ENCODE measurements at places on chromosomes 13 and 19.

- DNase-seq = no peak
Observed at GRCh38 chr13:101698400-101698799, 245.9 kb downstream of the ITGBL1 start.

DNA sequence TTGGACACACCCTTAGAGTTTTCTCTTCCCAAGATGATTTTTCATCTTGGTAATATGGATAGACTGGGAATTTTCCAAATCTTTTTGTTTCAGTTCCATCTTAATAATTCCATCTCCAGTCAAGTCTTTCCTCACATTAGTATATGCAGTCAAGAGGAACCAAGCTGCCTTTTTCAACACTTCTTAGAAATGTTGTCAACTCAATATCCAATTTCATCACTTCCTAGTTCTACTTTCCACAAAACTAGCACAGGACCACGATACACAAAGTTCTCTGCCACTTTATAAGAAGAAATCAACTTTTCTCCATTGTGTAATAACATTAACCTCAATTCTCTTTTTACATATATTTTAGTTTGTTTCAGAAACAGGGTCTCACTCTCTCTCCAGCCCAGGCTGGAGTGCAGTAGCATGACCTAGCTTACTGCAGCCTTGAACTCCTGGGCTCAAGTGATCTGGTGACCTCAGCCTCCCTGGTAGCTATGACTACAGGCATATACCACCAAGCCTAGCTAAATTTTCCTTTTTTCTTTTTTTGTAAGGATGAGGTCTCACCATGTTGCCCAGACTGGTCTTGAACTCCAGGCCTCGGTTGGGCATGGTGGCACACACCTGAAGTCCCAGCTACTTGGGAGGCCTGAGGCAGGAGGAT, 15.5 kb downstream of the ZNF443 start:
- no peak for DNase-seq

DNA sequence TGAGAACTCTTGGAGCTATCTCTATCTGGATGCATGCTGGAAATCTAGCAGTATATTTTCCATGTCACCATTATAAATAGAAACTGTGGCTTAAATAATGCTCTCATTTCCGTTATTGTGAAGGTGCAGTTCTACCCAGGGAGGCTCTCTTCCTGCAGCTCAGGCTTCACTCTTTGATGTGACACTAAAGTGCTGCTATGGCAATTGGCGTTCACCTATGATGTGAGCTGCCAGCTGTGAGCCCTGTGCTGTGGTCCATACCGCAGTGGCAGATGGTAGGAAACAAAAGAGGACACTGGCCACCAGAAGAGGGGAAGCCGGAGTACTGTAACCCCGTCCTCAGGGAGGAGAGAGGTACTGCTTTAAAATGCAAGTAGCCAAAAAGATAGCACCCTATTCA, 40.6 kb upstream of the ZNF681 start:
- DNase-seq = peak; percentile 53

DNA sequence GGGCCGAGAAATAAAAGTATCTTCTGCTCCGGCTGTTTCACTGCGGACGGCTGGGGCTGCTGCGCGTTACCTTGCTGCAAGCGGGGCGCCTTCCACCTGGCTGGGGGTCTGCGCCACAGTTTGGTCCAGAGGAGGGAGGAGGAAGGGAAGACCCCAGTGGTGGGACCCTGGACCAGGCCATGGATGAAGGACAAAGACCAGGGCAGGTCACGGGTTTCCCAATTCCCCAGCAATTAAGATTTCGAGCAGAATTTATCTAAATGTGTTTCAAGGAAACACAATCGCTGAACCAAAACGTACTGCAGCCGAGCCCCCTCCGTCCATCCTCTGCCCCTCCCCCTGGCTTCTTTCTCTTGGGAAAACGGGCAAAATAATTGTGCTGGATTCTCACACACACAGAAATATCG, 2.9 kb downstream of the SOX1 start:
- DNase-seq = no peak

GRCh38 chr19:45976178-45976577, 2.5 kb upstream of the NOVA2 start:
- no peak for DNase-seq

- DNase-seq = peak; percentile 77
Observed at GRCh38 chr13:50991579-50992521, 82.3 kb downstream of the RNASEH2B start.

DNA sequence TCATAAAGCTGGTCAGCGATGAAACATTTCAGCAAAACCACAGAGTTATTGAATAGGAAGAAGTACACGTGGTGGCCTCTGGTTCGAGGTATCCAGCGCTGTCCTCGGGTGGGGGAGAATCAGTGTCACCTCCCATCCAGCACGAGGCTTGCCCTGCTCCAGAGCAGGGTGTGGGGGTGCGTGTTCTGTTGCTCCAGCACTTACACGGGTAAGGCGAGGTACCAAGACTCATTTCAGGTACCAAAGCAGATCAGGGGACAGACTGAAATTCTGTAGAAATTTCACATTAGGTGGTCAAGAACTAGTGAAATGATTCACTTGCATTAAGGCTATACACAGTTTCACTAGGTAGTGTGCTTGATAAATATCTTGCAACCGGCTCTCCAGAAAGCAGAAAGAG, 164.2 kb upstream of the SOX1 start:
- peak; percentile 27 for DNase-seq

GRCh38 chr19:42132851-42133528, 744 bp upstream of the POU2F2 start:
- peak; percentile 82 for DNase-seq

- no peak for DNase-seq
Observed at GRCh38 chr13:111119966-111120365, 4.9 kb downstream of the ARHGEF7 start.

- no peak for DNase-seq
Observed at GRCh38 chr13:39875111-39875987, 219.9 kb downstream of the COG6 start.

DNA sequence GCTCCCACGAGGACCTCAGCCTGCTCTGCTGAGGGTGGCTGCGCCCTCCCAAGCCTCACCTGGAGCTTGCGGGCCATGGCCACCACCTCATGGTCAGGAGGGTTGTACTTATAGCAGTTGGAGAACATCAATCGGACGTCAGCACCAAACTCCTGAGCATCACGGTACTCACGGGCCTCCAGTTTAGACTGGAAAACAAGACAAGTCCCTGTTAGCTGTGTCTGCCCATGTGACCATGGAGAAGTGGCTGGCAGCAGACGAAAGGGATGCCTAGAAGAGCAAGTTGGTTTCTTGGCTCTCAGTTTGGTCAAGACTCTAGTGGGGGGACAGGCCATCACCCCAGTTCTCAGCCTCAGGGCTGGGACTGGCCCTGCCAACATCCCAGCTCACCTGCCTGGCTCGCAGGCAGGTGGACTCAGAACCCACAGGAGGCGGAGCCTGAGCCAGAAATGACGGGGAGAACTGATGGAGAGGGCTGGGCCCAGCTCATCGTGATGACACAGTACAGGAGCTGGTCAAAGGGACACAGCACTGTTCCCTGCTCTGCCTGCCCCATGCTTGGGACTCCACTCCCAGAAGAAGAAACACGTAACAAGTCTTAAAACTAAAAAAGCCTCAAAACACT, 31.2 kb upstream of the EPHX3 start:
- no peak for DNase-seq

DNA sequence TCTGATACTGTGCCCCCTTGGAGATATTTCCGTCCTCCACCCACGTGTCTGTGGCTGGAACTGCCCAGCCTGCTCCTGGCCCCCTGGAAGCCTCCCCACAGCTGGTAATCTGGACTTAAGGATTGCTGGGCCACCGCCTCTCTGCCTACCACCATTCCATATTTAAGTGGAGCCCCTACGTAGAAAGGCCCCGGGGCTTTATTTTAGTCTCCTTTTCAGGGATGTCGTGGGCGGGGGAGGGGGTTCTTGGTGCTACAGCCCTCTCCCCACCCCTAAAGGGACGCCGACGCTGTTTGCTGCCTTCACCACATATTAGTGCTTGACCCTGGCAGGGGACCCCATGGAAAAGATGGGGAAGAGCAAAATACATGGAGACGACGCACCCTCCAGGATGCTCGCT, 2.7 kb upstream of the NOP53 start:
- no peak for DNase-seq

DNA sequence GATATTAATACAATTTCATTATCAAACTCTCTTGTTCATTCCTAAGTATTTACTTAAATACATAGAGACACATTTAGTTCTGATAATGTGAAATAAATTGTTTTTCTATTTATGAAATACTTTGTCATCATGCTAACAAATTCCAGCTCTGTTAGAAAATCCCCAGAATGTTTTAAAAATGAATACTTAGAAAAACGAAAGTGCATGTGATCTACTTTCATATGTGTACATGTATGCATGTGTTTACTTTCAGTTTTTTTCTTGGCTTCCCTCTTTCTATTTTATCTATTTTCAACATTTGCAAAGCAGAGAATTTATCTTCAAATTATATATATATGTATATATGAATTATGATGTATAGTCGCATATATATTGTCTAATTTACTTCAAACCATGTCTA, 1110.0 kb upstream of the PCDH20 start:
- DNase-seq = no peak

DNA sequence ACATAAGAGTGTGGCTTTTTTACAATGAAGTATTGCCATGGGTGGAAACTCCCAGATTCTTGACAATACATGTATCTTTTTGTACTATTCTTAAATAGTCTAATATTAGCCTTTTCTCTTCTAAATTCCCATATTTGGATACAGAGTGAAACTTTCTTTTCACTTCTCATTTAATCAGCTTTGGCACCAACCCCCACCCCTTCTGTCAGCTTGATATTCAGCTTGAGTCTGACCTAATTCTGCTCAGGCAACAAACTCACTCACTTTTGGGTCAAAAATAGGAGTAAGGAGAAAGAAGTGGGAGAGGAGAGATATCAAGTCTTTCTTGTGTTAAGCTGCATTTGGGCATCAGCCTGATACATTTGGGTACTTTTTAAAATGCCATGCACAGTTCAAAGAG, 397.5 kb downstream of the COG6 start:
- no peak for DNase-seq

DNA sequence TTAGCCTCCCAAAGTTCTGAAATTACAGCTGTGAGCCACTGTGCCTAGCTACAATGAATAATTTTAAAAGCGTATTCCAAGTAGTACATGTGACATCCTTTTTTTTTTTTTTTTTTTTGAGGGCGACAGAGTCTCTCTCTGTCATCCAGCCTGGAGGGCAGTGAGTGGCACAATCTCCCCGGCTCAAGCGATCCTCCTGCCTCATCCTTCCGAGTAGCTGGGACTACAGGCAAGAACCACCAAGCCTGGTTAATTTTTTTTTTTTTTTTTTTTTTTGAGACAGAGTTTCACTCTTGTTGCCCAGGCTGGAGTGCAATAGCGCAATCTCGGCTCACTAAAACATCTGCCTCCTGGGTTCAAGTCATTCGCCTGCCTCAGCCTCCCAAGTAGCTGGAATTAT, 3.8 kb upstream of the PRR12 start:
- DNase-seq = no peak

DNA sequence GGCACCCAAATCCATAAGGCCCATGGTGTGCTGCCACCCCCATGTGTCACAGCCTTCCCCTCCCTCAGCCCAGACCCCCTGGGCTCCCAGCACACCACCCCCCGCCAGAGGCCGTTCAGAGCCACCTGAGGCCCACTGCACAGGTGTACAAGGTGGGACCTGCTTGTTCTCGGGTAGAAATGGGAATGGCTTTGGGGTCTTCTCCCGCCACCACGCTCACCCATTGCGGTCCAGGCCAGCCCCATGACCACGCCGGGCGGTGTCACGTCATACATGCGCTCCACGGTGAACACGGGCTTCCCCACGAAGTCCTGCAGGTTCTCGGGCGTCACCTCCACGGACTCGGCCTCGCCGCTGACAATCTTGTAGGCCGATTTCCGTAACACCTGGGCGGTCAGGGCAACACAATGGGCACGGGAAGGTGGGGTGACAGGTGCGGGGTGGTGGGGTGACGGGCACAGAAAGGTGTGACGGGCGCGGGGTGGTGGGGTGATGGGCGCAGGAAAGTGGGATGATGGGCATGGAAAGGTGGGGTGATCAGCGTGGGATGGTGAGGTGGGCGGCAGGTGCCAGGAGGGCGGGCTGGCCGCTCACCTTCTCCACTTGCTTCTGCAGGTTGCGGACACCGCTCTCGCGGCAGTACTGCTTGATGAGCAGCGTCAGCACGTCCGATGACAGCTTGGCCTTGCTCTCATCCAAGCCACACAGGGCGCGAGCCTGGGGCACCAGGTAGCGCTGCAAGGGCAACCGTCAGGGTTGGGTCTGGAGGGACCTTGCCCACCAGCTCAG, 4.3 kb downstream of the RPL36 start:
- DNase-seq = no peak

DNA sequence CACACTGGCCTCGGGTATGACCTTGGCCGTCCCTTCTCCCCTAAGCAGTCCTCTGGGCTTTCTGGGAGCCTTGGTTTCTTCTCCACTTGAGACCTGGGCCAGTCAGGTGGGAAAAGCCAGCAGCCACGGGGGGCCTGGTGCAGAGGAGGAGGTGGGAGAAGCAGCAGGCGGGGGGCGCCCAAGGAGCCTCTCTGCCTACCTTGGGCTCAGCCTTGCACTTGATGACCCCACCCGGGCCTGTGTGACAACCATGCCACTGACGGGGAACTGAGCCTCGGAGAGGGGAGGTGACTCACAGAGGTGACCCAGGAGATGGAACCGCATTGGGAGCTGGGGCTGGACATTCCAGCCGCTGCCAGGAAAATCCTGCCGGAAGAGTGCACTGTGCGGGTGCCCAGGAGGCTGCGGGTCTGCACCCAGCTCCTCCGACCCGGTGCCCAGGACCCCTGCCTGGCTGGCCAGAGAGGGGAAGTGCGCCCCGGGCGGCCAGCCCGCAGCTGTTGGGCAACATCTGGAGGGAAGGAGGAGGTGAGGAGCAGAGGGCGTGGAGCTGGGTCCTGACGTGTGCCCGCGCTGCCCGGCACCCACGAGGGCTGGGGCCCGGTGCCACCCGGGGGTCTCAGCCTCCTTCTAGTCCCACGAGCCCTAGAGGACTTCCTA, 23.4 kb upstream of the SLC7A10 start:
- no peak for DNase-seq

DNA sequence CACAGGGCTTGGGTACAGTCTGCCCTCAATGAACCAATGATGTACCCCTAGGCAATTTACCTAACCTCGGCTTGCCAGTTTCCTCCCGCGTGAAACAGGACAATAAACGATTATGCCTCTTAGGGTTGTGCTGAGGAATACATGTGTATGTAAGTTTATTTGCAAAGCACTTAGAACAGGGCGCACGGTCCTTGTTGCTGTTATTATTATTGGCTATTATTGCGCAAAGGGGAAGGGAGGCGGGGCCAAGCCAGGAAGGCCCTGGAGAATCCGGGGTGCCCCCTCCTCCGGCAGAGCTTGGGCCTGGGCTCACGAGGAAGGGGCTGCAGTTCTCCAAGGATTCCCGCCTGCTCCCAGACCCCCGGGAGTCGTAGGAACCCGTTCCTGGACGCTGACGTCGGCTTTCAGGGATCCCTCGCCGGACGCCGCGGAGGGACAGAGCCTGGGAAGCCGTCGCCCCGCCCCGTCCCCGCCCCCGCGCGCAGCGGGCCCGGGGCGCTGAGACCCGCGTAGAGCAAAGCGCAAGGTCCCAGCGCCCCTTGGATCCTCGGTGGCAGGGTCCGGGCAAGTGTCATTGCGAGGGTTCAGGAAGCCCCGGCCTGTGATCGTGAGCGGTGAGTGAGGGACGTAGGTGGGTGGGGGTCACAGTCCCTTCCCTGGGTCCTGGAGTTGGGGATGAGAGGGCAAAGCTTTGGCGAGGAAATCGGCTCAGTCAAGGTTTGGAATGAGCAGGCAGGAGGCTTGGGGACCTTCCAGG, at the start of gene TMEM91:
TSS of gene TMEM91 (plus strand) at position 293 of the 757 bp plus-strand sequence. CDS start 1,777 bp downstream, outside the sequence.
- DNase-seq = no peak

- DNase-seq = peak; percentile 56
Observed at GRCh38 chr19:45515081-45515624, 7.9 kb downstream of the VASP start.

- no peak for DNase-seq
Observed at GRCh38 chr19:19502808-19503602, 12.3 kb downstream of the TSSK6 start.

GRCh38 chr13:24103782-24104372, 56.6 kb upstream of the SPATA13 start:
- DNase-seq = no peak
